ENCODE measurements at places on chromosomes 16 and 17. TPM values are rescaled to one million over a fixed set of nuclear protein-coding genes. Genes with fewer than 3 reads are reported as not detected.

CCL3 gene
- polyA plus RNA-seq: not detected

MVP gene
- polyA plus RNA-seq: 219 TPM

RGS9 gene
- polyA plus RNA-seq: 1.6 TPM

CHST5 gene
- not detected for polyA plus RNA-seq

DHX40 gene
- 19.0 TPM for polyA plus RNA-seq

ELMO3 gene
- 0.56 TPM for polyA plus RNA-seq

KRT15 gene
- polyA plus RNA-seq: 2.0 TPM

SLC2A4 gene
- 0.15 TPM for polyA plus RNA-seq

SYNGR3 gene
- polyA plus RNA-seq: 3.3 TPM

- no peak for DNase-seq
Observed at GRCh38 chr16:81440888-81441761, 3.5 kb upstream of the CMIP start.

DNA sequence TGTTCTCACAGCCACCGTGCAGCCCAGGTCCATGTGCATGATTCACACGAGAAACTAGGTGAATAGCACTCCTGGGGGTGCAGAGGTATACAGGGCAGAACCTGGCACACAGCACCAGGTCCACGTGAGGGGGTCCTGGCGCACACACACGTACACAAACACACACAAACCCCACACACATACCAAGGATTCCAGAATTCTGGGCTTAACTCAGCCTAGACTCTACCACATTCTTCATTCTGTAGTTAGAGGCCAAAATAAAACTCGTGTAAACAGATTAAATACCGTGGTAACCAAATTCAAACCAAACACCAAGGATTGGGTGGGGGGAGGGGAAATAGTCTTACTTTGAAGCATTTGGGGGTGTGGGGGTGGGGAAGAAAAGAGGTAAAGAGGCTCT lies 58.5 kb downstream of the XYLT1 start:
- no peak for DNase-seq

DNA sequence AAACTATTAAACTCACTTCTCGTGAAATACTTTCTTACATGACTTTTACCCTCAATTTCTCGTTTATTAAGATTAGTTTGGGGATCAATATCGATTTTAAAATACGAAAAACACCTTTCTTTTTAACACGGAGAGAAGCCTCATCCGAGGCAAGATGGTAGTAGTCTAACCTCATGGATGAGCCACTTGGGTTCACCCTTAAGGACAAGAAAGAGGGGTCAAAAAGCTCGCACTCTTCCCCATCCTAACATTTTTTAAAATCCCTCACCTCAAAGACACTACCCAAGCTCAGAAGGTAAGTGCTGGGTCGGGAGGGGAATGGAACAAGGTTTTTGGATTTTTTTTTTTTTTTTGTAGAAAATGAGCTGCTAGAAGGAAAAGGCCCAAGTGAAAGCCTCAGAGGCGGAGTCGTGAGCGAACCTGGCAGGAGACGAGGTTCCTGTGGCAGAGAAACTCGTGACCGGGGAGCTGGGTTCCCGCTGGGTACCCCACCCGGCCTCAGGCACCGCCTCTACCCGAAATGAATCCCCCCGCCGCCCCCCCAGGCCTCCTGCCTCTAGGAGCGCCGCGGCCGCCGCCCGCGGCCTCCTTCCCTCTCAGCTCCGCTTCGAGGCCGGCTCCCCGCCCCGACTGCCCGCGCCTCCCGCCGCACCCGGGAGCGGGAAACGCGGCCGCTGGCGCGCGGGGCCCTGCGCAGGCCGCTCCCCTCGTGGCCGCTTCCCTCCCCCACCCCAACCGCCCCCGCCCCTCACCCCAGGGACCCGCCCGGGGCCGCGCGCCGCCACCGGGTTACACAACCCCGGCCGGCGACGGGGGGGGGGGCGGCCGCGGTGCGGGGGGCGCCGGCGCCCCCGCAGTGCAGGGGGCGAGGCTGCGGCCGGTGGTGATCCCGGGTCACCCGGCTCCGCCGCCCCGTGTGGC lies 1.6 kb downstream of the NUFIP2 start:
- DNase-seq: no peak

GRCh38 chr16:35188288-35189155 lies 1729.1 kb downstream of the TP53TG3F start:
- no peak for DNase-seq

GRCh38 chr17:15977894-15978293 lies 21.6 kb downstream of the ZSWIM7 start:
- DNase-seq: no peak

GRCh38 chr17:75902406-75902805 lies 2.3 kb downstream of the MRPL38 start:
- DNase-seq: no peak

DNA sequence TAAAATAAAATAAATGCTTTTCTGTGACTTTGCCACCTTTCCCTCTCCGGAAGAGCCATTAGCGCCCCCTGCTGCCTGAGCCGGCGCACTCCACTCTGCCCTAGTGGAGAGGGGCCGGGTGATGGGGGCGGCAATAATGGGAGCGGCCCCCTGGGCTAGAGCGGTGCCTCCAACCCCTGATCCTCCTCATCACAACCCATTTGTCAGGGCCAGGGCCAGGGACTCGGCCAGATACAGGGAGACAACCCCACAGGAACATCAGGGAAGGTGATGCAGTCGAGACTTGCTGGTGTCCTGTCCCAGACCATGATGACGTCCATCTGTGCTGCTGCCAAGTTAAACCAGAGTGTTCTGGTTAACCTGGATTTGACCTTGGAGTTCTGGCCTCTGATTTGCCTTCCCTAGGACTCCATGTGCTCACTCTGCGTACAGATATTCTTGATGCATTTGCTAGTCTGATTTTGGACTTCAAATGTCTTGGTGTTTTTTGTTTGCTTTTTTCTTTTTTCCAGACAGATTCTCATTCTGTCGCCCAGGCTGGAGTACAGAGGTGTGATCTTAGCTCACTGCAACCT lies 46.1 kb upstream of the BPTF start:
- peak; percentile 19 for DNase-seq

- DNase-seq: peak; percentile 95
Observed at GRCh38 chr16:88357317-88358022, 25.3 kb upstream of the ZNF469 start.

DNA sequence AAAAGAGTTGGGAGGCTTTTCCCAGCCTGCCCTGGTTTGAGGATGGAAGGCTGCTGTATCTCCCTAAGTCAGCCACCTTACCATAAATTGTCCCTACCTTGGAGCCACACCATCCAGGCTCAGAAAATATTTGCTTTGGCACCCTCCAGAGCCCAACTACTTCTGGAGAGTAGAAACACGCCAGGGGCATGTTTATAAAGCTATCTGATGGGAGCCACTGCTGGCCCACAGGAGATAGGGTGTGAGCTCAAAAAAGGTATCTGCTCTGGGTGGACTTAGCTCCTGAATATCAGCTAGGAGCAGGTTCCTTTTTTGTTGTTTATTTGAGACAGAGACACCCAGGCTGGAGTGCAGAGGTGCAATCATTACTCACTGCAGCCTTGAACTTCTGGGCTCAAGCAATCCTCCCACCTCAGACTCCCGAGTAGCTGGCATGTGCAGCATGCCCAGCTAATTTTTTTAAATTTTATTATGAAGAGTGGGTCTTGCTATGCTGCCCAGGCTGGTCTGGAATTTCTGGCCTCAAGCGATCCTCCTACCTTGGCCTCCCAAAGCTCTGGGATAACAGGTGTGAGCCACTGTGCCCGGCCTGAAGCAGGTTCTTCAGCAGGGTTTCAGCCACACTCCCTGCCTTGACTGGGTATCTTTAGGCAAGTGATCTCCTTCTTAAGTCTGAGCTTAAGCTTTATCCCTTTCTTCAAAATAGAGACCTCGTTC lies 147.1 kb downstream of the SALL1 start:
- DNase-seq: no peak

GRCh38 chr16:81696961-81697615 lies 82.0 kb upstream of the PLCG2 start:
- no peak for DNase-seq

DNA sequence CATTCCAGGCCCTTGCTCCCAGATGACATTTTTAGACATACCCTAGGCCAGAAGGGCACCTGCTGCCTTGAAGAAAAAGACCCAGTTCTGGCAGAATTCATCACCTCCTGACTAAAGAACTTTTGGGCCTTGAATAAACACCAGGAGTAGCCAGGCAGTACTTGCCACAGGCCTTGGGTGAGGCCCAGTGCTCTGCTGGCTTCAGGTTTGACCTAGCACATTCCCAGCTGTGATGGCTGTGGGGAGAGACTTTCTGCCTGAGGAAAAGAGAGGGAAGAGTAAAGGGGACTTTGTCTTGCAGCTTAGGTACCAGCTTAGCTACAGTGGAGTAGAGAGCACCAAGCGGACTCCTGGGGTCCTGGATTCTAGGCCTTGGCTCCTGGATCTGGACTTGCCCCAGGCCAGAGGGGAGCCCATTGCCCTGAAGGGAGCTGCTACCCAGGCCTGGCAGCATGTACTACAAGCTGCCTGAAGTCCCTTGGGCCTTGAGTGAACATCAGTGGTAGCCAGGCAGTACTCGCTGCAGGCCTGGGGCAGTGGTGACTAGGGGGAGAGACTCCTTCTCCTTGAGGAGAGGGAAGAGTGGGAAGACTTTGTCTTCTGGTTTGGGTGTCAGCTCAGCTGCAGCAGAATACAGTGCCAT lies 44.3 kb downstream of the ABCA8 start:
- DNase-seq: no peak

- no peak for DNase-seq
Observed at GRCh38 chr16:86122681-86123342, 223.8 kb downstream of the IRF8 start.

GRCh38 chr16:50642349-50642748 lies 38.8 kb downstream of the SNX20 start:
- no peak for DNase-seq

DNA sequence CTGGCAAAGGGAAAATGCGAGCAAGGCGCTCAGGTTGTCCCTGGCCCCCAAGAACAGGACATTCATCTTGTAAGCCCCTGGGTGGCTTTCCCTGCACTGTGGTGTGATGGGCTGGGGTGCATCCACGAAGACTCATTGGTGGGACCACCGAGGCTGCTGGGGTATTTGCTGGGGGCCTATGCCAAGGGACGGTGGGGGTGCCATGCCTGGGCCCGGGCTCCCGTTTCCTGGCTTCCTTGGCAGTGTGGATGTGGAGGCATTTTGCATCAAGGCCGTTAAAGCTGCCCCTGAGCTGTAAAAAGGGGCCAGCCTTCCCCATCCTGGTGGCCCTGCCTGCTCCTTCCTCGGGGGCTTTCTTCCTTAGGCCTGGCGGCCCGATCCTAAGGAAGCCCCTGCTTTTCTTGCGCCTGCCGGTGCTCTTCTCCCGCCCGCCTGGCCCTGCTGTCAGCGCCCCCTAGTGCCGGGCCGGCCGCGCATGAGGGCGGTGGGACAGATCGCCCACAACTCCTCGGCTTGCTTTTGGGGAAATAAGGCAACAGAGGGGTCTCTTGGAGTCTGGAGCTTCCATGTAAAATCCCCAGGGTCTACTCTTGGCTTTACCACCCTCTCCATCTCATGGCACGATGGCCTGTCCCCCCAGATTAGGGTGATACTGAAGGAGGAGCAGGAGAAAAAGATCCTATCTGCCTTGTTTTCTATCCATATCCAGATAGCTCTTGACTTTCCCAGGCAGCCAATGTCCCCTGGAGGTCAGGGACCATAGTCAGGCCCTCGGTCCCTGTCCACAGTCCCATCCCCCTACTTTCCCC lies 9.8 kb upstream of the TBX2 start:
- no peak for DNase-seq

DNA sequence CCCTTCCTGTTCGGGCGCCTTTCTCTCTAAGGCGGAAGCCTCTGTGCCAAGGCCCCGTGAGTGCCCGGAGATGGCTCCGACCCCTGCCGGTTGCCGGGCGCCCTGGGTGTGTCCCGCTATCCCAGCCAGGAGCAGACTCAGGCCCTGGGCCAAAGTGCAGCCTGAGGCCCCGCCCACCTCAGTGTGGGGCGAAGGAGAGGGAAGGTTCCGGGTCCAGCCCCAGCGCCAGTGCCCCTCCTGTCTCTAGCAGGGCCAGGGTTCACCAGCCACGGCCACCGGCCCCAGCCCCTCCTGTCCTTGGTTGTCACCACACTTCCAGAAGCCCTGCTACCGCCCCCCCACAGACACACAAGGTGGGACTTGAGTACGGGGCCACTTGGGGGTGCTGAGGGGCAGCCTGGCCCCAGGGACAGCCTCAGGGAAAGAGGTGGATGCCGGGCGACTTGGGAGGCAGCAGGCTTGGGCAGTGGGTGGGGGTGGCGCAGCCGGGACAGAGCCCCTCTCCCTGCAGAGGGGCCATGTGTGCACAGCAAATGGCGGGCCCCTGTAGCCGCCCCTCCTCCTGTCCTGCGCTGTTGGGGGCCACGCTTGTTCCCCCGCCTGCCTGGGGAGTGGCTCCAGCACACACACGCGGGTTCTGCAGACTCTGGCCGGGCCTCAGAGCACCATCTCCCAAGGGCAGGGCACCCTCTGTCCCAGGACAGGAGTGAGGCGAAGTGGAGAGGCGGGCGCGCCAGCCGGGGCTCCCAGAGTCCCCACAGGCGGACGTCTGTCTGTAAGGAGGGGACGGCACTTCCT lies 6.0 kb downstream of the C1QTNF8 start:
- DNase-seq: no peak

GRCh38 chr17:17440010-17440843 lies 36.6 kb upstream of the MED9 start:
- no peak for DNase-seq

DNA sequence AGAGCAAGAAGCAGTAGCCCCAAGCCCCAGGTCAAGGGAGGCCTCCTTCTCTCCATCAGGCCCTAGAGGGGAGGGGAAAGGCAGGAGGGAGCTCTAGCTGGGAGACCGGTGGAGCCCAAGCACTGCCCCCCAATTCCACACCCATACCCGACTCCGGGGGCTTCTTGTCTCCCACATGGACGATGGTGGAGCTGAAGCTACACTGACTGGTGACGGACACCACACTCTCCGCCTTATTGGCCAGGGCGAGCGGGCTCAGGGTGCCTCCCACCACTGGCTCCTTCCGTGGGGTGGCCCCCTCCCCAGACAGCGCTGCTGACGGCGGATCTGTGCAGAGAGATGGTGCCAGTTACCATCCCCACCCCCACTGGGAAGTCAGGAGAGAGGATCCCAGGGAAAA lies 6.4 kb downstream of the PER1 start:
- no peak for DNase-seq

GRCh38 chr17:19978209-19978802 lies 678 bp upstream of the AKAP10 start:
- DNase-seq: no peak

- DNase-seq: no peak
Observed at GRCh38 chr16:51439271-51439670, 288.2 kb upstream of the SALL1 start.

DNA sequence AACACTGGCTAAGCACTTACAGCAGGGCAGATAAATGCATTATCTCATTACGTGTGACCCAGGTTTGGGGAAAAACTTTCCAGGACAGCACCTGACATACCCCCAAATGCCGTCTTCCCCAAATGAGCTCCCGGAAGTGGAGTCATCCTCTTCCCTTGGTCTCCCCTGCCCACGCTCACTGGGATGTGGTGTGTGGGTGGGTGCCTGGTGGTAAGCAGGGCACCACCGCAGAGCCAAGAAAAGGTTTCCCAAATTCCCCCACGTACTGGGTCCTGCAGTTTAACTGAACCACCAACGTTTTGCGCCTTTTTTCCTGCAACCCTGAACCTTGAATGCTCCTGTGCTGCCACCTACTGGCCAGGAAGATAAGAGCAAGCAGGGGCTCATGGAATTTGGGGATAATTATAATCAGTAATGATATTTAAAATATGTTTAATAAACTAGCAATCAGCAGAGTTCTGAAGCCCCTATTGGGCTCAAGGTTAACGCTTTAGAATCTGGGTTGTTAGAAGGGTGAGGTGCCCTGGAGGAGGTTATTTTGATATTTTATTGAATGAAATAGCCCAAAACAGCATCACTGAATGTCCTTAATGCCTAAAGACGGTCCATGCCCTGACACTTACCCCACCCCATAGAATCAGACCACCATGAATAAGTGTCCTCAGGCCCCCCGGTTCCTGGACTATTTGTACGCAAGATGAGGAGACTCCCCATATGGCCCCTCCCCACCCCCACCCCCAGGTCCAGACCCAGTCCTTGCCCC lies 8.0 kb downstream of the SPPL2C start:
- no peak for DNase-seq

All from BJ (cell line).